ENCODE measurements at places on chromosomes 12 and 14.

DNA sequence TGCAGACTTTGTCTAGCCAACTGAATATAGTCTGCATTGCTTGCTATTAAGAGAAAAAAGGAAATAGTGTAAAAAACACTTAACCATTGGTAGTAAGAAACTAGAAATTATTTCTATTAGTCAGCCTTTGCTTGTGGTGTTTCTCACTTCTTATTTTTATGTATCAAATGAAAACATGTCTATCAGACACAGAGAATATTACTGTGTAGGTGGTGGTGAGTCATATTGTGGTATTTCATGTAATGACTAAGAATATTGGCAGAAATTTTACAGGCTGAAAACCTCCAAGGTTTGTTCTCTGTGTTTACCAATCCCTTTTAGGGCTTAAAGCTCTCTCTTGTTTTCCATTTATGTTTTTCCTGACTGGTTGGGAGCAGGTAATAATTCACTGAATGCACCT, 87.2 kb downstream of the DAAM1 start:
- DNase-seq: no peak

GRCh38 chr12:69490920-69491643, 20.9 kb downstream of the FRS2 start:
- no peak for DNase-seq

DNA sequence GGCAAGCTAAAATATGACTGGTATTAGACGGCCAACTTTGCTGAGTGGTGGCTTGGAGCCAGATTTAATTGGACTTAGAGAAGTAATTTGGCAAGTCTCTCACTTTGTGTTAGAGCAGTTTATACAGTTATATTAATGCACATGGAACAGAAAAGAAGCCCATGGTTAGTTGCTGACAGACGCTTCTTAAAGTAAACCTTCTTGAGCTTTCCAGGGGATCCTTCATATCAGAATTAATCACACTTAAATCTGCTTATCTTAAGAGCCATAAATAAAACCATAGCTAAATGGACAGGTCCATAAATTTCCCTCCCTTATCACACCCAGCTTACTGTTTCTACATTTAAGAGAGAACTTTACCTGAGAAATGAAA, 9.6 kb downstream of the GSG1 start:
- no peak for DNase-seq

DNA sequence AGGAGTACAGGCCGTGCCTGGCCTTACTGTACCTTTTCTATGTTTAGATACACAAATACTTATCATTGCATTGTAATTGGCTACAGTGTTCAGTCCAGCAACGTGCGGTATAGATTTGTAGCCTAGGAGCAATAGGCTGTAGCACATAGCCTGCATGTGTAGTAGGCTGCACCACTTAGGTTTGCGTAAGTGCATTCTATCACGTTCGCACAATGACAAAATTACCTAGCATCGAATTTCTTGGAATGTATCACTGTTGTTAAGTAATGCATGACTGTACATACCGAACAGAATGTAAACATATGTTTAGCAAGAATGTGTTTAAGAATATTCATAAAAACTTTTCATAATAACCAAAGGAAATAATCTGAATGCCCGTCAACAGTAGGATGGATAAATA, 31.9 kb downstream of the VRTN start:
- no peak for DNase-seq

GRCh38 chr14:61927060-61927459, 164.8 kb downstream of the SNAPC1 start:
- no peak for DNase-seq

GRCh38 chr12:98059659-98060343, 455.6 kb upstream of the TMPO start:
- no peak for DNase-seq

DNA sequence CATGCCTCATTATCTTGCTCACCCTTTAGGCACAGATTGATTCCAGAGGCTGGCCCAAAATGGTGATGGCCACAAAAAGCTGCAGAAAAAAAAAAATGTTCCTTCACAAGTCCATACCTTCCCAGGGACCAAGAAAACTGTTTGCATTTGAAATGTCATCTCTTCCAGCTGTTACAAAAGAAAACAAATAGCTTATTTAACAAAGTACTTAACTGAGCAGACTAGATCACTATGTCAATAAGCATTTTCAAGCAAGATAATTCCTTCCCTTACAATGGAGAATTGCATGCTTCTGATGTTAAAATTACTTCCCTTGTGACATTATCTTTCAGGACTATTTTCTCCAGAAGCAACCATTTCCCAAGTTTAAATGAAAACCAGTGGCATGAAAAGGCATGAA, 377.9 kb upstream of the KITLG start:
- DNase-seq: no peak

- no peak for DNase-seq
Measured at GRCh38 chr12:85155791-85156190, 119.6 kb downstream of the LRRIQ1 start.
